ENCODE measurements at places on chromosomes 16 and 17.

DNA sequence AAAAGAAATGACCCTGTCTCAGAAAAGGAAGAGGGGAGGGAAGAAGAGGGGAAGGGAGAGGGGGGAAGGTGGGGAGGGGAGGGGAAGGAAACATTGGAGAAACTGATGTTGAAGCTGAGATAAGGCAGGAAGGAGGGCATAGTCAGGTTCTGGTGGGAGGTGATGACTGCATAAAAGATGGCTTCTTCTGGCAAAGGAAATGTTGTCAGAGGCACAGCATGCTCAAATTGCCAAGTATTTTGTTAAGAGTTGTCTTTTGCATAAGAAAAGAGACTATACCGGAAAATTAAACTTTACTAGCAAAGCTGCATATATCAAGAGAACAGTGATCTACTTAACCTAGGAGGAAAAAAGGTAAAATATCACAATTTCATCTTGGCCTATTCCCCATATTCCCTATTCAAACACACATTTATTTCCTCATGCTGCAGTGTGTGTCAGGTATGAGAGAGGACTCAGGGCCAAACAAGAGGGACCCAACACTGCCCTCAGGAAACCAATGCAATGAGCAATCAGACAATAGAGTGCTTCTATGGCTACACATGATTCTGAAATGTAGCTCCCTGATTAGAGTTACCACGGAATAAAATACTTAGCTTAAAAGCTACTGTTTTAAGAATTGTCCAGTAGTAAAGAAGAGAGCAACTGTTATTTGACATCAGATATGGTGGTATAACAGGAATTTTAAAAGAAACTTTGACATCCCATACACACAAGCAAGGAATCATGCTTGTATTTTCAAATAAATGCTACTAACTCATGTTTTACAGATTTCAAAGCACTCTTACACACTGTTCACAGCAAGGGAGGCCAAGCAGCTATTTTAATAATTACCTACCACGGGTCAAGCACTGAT, 80.9 kb downstream of the PARN start:
- peak; percentile 36 for DNase-seq

- DNase-seq: peak; percentile 92
Measured at GRCh38 chr16:67917852-67918236, 13.8 kb downstream of the CTRL start.

- DNase-seq: no peak
Measured at GRCh38 chr17:82948081-82948511, 108.3 kb upstream of the ZNF750 start.

- no peak for DNase-seq
Measured at GRCh38 chr16:13039526-13039925, 138.1 kb downstream of the SHISA9 start.

DNA sequence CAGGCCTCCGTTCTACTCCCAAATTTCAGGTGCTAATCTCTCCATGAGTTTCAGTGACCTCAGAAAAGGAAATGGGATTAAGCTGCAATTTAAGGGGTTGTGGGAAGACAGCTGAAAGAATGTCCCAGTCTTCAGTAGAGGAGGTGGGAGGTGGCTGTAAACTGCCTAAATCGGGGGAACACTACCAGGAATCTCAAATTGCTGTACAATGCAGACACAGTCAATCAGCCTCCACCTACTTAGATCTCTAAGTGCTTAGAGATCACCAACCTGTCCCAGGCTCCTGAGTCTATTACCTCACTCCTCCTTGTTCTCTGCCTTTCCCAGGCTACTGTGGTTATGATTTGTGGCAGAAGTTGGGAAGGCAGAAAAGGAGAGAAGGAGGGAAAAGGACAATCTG, 8.3 kb upstream of the TBX21 start:
- DNase-seq: no peak

DNA sequence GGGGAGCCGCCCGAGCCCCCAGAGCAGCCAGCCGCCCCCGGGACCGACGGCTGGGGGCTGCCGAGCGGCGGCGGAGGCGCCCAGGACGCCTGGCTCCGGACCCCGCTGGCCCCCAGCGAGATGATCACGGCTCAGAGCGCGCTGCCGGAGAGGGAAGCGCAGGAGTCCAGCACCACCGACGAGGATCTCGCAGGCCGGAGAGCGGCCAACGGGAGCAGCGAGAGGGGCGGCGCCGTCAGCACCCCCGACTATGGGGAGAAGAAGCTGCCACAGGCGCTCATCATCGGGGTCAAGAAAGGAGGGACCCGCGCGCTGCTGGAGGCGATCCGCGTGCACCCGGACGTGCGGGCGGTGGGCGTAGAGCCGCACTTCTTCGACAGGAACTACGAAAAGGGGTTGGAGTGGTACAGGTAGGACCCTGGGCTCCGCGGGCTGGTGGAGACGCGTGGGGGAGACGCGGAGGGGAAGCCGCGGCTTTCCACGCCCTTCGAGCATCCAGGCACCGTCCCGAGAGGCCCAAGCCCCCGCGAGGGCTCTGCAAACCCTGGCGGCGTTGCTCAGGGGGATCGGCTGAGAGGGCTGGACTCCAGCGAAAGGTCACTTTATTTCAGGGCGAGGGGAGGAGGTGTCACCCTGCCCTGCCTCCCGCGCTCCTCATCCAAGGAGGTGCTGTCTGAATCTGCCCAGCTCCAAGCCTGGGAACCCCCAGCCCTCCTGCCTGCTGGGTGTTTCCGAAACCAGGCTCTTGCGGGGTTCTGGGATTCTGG, 1.2 kb downstream of the HS3ST4 start:
- DNase-seq: no peak

GRCh38 chr17:8226536-8227237, 16.3 kb upstream of the AURKB start:
- DNase-seq: peak; percentile 83

DNA sequence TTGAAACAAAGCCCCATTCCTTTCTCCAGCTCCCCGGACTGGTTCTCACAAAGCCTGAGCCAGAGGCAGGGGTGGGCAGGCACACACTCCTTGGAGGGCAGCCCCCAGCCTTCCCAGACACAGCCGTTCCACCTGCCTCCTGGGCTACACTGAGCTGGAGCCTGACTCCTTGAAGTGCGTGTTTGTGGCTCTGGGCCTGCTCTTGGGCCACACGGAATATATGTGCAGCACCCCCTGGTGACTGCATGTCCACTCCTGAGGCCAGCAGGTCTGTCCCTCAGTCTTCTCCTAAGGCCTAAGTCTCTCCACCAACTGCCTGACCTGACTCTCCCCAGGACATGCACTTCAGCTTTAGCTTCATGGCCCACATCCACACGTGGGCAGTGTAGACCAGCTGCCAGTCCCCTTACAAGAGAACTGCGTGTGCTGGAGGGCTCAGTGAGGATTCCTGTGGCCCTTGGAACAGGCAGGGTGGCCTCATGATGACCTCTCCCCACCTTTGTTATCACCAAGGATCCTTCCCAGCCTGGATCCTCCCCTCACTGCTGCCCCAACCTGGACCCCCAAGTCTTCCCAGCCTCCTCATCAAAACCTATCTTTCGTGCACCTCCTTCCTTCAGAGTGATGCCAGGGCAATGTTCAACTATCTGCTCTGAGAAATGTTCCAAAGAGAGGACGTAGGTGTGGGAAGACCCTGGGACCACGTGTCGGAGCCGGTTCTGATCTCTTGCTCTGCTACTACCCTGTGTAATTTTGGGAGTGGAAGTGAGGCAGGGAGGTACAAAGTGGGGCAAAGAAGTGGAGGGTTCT, 12.4 kb upstream of the SLC6A2 start:
- DNase-seq: no peak

- peak; percentile 16 for DNase-seq
Measured at GRCh38 chr17:50264263-50265113, 9.8 kb upstream of the TMEM92 start.

- no peak for DNase-seq
Measured at GRCh38 chr16:14125000-14125681, 54.0 kb downstream of the MRTFB start.

- DNase-seq: no peak
Measured at GRCh38 chr17:44309472-44309871, 1.1 kb downstream of the RUNDC3A start.

- DNase-seq: peak; percentile 66
Measured at GRCh38 chr16:23801378-23801777, 34.4 kb upstream of the PRKCB start.

GRCh38 chr17:7001318-7001961, 5.6 kb downstream of the ALOX12 start:
- DNase-seq: peak; percentile 24

- DNase-seq: no peak
Measured at GRCh38 chr16:3946604-3947180, 66.2 kb upstream of the CREBBP start.

- no peak for DNase-seq
Measured at GRCh38 chr16:50945171-50945570, 203.3 kb downstream of the CYLD start.

DNA sequence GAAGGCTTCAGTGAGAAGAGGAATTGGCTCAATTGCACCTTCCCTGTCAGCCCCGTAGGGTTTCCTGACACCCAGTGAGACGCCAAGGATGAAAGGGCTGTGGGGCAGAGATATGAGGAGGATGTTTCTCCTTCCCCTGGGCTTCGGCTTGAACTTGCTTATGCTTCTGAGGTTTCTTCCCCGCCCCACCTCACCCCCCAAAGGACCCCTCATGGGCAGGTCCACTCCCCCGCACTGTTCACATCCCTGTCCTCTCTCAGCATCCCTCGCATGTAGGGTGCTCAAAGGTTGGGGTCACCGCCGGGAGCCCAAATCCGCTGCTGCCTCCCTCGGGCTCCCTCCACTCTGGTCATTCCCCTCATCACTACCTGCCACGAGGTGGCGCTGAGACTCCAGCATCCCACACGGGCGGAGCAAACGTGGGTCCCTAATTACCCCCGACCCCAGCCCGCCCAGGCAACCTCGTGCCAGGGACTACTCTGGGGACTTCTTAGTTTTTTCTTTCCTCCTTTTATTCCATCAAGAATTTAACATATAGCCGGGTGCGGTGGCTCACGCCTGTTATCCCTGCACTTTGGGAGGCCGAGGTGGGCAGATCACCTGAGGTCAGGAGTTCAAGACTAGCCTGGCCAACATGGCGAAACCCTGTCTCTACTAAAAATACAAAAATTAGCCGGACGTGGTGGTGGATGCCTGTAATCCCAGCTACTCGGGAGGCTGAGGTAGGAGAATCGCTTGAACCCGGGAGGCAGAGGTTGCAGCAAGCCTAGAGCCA, 3.3 kb upstream of the TRARG1 start:
- peak; percentile 41 for DNase-seq

DNA sequence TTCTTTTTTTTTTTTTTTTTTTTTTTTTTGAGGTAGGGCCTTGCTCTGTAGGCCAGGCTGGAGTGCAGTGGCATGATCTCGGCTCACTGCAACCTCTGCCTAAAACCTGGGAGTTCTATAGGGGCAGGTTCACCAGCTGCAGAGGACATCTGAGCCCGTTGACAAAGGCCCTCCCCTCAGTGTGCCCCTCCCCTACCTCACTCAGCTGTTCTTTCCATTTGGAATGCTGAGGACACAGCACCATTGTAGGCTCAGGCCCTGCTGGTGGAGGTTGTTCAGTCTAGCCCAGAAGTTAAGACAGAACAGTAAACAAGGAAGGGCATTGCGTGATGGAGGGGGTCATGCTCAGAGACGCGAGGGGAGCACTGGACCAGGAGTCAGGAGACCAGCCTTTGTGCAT, 21.8 kb upstream of the KIF19 start:
- no peak for DNase-seq

DNA sequence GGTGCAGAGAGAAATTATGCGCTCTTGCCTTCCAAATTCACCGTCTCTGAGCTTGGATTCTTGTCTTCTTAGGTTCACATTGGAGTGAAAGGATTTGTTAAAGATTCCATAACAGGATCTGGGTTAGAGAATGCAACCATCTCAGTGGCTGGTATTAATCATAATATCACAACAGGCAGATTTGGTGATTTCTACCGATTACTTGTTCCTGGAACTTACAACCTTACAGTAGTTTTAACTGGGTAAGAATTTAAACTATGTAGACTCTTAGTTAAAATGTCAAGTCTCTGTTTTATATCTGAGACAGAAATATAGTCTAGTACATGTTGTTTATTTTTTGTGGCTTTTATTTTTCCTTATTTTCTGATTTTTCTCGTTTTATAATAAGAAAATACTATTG, 42.9 kb downstream of the CPD start:
- no peak for DNase-seq

Measured in kidney tubule cell (primary cell).